ENCODE measurements at places on chromosomes 6 and 20.

DNA sequence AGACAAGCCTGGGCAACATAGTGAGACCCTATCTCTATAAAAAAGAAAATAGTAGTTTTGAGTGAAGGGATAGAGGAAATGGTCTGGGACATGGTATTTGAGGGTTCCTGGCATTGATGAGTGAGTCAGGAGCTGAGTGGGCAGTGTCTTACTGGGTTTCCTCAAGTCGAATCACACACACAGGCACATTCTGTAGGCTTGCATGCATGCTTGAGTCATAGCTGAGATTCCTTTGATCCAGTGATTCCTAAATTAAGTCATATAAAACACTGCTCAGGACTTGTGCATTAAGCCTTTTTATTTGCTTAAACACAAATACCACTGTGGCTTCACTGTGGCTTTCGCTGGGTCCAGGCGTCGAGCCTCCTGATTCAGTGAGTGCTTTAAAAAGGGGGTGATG, 71.8 kb upstream of the TMEM181 start:
- no peak for DNase-seq

DNA sequence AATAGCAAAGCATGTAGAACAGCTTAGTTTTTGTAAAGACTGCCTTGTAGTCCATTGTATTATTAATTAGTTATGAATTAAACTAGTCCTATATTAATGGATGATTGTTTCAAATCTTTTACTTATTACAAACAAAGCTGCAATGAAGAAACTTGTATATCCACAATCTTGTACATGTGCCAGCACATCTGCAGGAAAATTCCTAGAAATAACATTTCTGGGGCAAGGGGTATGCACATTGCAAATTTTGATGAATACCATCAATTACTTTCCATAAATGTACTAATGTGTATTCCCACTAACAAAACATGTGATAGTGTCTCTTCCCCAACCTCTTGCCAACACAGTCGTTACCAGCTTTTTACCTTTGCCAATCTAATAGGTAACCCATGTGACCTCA, 73.6 kb upstream of the AKAP12 start:
- DNase-seq = no peak

GRCh38 chr20:11103866-11104265, 430.1 kb upstream of the JAG1 start:
- DNase-seq = no peak

- DNase-seq = no peak
Observed at GRCh38 chr20:53943522-53944291, 126.7 kb downstream of the BCAS1 start.

DNA sequence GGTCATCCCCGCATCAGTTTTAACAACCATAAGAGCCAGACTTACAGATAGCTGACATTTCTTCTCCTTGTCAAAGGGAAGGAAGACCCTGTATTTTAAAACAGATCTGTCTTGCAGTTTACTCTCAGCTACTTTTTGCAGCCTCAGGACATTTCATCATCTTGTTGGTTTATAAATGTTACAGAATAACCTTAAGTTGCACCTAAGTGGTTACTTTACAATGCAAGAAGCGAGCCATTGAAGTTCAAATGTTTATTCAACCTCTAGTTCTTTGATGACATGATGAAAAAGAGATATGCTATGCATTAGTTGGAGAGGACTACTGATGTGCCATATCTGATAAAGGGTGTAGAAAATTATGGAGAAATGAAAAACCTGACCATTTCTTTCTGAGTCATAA, 187.9 kb upstream of the COL21A1 start:
- no peak for DNase-seq

GRCh38 chr20:51622004-51622874, 79.7 kb upstream of the NFATC2 start:
- DNase-seq = no peak

Data from GF-D8 (cell line).